ELR (cell line): ENCODE measurements at places on chromosomes 1 and 21.
A peak's percentile ranks its signal among the peaks of the same experiment; 100 is the strongest.

- no peak for DNase-seq
These were observed 41.0 kb downstream of the NPHP4 start for GRCh38 chr1:5950994-5951785.

DNA sequence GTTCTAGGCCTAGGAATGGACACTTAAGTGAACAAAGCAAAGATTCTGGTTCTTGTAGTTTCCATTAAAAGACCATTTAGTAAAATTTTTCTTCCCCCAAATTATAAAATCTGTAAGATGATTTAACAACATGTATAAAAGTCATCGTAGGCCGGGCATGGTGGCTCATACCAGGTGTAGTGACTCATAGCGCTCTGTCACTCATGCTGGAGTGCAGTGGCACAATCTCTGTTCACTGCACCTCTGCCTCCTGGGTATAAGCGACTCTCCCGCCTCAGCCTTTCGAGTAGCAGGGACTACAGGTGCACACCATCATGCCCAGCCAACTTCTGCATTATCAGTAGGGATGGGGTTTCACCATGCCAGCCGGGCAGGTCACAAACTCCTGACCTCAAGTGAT, 9.1 kb downstream of the ASPM start:
- peak; percentile 30 for DNase-seq

- no peak for DNase-seq
These were observed 93.0 kb upstream of the RAVER2 start for GRCh38 chr1:64651841-64652240.

- DNase-seq: peak; percentile 77
These were observed 271.0 kb downstream of the TRABD2B start for GRCh38 chr1:47725992-47726855.

DNA sequence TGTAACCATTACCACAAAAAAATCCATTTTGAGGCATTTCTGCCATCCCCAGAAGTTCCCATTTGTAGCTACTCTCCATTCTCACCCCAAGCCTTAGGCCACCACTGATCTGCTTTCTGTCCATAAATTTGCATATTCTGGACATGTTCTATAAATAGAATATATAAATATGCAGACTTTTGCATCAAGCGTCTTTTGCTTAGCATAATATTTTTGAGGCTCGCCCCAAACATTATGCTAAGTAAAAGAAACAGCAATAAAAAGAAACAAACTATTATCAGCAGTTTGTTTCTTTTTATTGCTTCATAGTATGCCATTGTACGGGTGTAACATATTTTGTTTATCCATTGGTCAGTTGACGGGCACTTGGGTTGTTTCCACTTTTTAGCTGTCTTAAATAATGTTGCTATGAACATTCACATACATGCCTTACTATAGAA, 7.9 kb downstream of the TFAP2E start:
- no peak for DNase-seq

- peak; percentile 92 for DNase-seq
These were observed 17.2 kb downstream of the NFYC start for GRCh38 chr1:40708750-40709099.

GRCh38 chr1:33363021-33363420, 42.1 kb upstream of the A3GALT2 start:
- no peak for DNase-seq

- DNase-seq: no peak
These were observed 14.4 kb upstream of the LDLRAP1 start for GRCh38 chr1:25528881-25529517.

GRCh38 chr1:11169202-11169601, 20.0 kb upstream of the ANGPTL7 start:
- DNase-seq: no peak

- DNase-seq: no peak
These were observed 21.0 kb upstream of the PIK3CD start for GRCh38 chr1:9630331-9631111.

- DNase-seq: no peak
These were observed 19.4 kb downstream of the NADK start for GRCh38 chr1:1758692-1759455.

GRCh38 chr1:87202451-87202850, 126.2 kb upstream of the LMO4 start:
- no peak for DNase-seq

DNA sequence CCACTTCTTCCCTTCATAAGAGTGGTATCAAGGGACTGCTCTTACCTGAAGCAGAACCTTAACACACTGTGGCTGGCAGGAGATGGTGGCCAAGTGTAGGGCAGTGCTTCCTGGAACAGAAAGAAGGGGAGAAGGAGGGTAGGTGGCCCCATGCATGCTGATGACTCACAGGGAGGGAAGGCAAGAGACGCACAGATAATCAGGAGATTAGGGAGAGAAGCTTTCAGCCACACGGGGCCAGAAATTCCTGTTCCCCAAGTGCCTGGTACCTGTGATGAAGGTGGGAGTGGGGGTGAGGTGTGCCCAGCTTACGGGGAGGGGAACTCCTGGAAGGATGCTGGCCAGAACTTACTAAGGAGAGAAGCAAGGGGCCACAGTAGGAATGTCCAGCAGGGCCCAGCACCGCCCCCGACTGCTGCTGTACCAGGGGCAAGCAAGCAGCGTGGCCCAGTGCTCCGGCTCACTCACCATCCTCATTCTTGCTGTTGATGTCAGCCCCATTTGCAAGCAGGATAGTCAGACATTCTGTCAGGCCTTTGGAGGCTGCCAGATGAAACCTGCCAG, 7.7 kb downstream of the ANKRD35 start:
- DNase-seq: peak; percentile 43

DNA sequence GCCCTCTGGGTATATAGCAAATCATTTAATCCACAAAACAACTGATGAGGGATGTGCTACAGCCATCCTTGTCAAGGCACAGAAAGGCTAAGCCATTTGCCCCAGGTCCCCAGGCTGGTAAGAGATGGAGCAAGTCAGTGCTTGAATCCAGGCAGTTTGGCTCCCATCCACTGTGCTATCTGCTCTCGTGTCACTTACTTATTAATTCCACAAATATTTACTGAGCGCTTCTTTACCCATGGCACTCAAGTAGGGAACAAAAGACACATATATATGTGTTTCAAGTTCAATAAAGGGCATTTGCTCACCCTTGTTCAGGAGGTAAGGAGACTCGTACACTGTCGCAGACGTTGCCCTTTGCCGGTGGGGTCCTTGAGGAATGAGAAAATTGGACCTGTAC, 38.6 kb upstream of the MPZL1 start:
- DNase-seq: no peak

GRCh38 chr1:186611156-186611555, 69.1 kb downstream of the PTGS2 start:
- no peak for DNase-seq

GRCh38 chr1:158126425-158126824, 54.3 kb upstream of the CD1D start:
- no peak for DNase-seq

DNA sequence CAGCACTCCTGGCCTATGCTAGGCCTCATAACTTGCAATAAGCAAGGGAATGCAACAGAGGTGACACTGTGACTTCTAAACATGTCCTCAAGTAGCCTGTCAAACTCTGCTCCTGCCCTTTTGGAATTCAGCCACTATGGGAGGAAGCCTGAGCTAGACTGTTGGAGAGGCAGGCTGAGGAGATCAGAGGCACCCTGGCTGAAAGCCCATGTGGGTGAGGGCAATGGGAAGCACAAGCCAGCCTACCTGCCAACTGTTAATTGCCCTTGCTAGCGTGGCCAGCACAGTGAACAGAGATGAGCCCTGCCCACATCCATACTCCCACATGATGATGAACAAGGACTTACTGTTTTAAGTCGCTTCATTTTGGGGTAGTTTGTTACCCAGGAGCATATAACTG, 17.7 kb downstream of the GNB1 start:
- DNase-seq: no peak

GRCh38 chr1:117244971-117245370, 34.2 kb upstream of the VTCN1 start:
- no peak for DNase-seq

DNA sequence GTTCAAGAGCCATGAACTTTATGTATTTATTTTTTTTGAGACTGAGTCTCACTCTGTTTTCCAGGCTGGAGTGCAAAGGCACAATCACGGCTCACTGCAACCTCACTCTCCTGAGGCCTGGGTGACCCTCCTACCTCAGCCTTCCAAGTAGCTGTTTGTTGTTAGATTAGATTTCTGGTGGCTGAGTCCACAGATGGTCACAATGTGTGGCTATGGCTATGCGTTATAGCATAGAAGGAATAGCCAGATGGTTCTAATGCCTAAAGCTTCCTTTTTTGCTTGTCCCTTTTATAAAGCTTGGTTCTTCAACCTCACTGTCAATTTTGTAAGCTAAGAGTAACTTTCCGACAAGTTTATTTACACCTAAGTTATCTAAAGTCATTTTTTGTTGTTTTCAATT, 62.3 kb upstream of the FMN2 start:
- DNase-seq: peak; percentile 56

GRCh38 chr1:34128186-34128889, 36.7 kb downstream of the CSMD2 start:
- no peak for DNase-seq

DNA sequence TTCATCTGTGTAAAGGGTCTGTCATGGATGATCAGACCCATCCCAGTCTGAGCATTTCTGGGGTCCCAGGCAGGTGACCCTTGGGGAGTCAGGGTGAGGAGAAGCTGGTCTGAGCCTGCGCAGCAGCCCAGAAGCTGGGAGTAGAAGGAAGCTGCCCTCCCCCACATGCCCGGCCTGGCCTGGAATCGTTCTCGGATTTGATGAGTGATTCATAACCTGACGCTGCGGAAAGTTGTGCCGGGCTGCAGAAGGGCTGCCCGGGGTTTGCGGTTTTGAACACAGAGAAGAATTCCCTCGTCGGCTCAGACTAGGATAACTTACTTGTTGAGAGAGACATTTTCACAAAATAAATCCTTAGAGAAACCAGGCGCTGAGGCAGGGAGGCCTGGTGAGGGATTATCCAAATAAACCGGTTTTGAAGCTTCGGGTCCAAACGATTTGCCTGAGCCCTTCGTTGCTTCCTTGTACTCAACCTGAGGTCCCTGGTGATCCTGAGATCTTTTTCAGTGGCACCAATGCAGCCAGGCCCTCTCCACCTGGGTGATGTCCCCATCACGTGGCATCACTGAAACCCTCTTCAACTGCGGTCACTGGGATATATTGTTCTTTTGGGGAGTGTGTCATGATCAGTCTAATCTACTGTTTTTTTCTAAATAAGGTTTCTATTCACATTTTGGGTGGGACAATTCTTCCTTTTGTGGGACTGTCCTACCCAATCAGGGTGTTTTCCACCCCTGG, 29.2 kb downstream of the EPHB2 start:
- peak; percentile 94 for DNase-seq

GRCh38 chr1:210246447-210246846, 13.9 kb downstream of the SERTAD4 start:
- DNase-seq: peak; percentile 69

- DNase-seq: no peak
These were observed 5.2 kb downstream of the TAL1 start for GRCh38 chr1:47226839-47227215.

DNA sequence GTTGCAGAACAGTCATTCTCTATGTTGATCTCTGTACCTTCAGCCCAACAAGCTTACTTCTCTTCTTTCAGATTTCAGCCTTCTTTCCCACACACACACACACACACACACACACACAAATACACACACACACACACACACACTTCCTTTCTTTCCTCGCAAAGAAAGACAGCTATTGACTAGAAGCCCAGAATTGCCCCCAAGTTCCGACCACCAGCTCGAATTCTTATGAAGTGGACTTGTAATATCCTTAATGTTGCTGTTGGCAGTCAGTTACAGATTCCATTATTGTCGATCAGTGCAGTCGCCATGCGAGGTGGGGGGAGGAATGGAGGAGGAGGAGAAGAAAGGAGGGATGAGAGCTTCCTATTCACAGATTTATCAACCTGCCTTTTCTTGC, 125.5 kb downstream of the CLEC20A start:
- DNase-seq: peak; percentile 12

- DNase-seq: peak; percentile 85
These were observed 7.0 kb upstream of the PSEN2 start for GRCh38 chr1:226863446-226863845.

- peak; percentile 31 for DNase-seq
These were observed 40.3 kb downstream of the RPE65 start for GRCh38 chr1:68409426-68409825.

DNA sequence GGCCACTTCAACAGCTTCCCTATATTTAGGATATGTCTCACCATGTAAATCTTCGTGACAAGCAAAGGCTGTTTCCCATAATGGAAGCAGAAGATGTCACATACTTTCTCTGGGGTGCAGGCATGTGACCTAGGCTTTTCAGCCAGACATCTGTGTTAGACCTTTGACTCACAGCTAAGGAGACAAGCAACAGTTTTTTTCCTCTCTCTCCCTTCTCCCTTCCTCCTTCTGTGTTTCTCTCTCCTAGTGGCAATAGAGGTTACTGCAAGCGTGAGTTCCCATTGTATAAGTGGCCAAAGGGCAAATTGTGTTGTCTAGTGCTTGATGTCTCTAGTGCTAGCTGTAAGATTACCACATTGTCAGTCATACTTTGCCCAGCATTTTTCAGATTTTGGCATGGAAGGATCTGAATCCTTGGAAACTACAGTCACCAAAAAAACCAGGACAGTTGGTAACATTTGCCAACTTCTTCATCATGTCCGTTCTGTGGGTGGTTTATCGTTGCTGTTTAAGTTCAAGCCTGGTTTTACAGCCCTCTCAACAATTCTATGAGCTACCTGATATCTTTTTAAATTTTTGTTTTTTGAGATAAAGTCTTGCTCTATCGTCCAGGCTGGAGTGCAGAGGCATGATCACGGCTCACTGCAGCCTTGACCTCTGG, 44.4 kb upstream of the RABGAP1L start:
- peak; percentile 85 for DNase-seq

GRCh38 chr1:61102621-61103020, 20.3 kb downstream of the NFIA start:
- no peak for DNase-seq

DNA sequence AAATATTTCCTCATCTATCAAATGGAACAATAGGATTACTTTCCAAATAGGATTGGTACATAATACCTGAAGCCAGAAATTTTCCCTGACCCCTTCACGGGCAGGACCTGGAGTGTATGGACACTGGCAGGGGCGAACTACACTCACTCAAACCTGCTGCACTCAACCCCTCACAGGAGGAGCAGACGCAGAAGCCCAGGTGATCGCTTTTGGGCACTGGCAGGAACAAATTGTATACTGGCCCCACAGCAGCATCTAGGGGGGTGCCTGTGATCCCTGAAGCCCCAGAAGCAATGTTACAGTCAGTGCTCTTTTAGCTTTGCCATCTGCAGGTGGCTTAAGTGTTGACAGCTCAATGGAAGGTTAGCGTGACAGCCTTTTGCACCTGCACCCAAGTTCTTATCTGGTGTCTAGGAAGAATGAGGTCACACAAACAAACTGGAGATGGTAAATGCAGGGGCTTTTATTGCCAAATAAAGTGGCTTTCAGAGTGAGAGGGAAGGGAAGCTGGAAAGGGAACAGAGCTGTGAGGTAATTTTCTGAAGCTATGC, 199.2 kb upstream of the NEGR1 start:
- no peak for DNase-seq

DNA sequence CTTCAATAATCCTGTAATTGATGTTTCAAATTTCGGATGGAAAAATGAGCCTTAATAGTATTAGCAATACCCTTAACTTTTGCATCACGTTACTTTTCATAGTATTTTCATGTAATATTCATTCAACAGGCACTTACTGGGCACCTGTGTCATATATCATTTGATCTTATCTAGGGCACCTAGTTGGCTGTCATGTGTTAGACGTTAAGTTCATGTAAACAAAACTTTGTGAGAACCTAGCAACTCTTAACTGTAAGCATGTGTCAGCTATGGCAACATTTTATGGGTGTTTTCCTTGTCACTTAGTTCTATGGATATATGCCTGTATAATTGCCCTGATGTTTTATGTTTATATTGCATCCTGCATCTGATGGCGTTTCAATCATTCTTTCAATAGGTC, 777 bp downstream of the LAMC2 start:
- no peak for DNase-seq

- DNase-seq: no peak
These were observed 190.5 kb downstream of the SEC16B start for GRCh38 chr1:177779166-177779965.
